ENCODE measurements at places on chromosomes 12 and 14.

DNA sequence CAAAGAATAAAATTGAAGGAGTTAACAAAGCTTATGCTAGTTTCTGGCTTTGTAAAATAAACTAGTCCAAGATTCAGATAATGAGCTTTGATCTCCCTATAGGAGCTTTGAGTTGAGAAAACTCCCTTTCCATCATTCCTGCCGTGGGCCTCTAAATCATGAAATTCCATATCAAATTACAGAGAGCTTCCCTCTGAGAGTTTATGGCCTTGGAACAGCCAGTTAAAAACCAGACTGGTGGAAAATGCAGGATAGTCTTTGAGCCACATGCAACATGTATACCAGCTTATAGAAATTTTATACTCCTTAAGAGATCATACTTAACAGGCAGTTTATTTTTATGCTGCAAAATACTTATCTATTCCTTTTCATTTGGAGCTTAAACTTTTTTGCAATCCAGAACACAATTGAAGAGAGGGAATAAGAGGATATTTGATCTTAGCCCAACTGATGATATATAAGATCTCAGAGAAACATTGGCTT, 175.8 kb upstream of the ATP2B1 start:
- DNase-seq, result no peak

GRCh38 chr12:56635806-56636674, 5.9 kb upstream of the BAZ2A start:
- peak; percentile 93 for DNase-seq

- DNase-seq, result no peak
Observed at GRCh38 chr12:54126029-54126695, 62.6 kb downstream of the SMUG1 start.

DNA sequence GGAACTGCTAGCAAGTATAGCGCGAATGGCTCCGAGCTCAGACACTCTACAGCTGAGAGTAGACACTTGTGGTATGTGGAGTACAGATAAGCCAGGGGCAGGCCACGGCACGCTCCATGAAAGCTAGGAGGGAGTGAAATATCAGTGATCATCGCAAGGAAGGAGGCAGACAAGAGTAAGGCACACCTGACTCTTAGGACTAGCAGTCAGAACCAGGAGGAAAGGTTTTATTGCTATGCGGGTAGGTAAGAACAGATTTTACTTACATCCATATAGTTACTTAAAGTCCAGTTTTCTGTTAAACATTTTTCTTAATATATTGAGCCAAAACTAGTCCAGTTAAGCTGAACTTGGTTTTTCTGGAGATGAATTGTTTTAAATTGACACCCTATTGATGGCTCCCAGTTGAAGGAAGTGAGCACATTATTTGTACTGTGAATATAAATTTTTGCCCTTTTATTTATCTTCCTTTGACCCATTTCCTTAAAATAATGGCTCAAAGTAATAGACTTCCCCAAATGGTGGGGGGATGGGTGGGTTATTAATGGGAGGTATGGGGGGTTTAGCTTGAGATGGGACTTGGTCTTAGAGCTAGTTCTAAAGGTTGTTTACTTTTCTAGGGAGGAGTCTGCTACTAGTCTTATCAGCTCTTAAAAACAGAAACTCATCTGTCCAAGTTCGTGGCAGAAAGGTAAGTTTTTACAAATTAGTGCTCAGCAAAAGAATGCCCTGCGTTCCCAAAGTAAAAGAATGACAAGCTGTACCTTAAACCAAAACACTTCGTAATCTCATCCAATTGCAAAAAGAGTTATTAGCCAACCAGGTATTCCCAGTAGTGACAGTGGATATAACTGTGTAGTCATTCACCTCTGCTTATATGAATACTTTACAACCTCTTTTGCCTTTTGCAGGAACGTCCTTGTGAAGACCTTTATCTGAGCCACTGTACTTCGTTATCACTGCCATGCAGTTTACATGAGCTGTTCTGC, 5.8 kb downstream of the HNRNPA1 start:
- no peak for DNase-seq

GRCh38 chr14:36224176-36224575, 47.7 kb upstream of the PTCSC3 start:
- no peak for DNase-seq

- DNase-seq, result no peak
Observed at GRCh38 chr14:33566082-33566481, 384.8 kb downstream of the EGLN3 start.

GRCh38 chr12:132711080-132711843, 620 bp downstream of the PGAM5 start:
- no peak for DNase-seq

- no peak for DNase-seq
Observed at GRCh38 chr14:64758025-64758521, 53.8 kb downstream of the PLEKHG3 start.

- DNase-seq, result no peak
Observed at GRCh38 chr12:4771960-4772566, 51.9 kb downstream of the GALNT8 start.

DNA sequence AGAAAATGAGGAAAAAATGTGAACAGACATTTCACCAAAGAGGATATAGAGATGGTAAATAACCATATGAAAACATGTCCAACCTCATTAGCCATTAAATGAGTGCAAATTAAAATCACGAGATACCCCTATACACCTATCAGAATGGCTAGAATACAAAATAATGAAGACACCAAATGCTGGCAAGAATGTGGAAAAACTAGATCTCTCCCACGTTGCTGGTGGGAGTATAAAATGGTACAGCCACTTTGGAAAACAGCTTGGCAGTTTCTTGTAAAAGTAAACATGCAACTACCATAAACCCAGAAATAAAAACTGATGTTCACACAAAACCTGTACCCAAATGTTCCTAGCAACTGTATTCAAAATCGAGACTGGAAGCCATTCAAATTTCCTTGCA, 38.3 kb upstream of the TCL1B start:
- no peak for DNase-seq

DNA sequence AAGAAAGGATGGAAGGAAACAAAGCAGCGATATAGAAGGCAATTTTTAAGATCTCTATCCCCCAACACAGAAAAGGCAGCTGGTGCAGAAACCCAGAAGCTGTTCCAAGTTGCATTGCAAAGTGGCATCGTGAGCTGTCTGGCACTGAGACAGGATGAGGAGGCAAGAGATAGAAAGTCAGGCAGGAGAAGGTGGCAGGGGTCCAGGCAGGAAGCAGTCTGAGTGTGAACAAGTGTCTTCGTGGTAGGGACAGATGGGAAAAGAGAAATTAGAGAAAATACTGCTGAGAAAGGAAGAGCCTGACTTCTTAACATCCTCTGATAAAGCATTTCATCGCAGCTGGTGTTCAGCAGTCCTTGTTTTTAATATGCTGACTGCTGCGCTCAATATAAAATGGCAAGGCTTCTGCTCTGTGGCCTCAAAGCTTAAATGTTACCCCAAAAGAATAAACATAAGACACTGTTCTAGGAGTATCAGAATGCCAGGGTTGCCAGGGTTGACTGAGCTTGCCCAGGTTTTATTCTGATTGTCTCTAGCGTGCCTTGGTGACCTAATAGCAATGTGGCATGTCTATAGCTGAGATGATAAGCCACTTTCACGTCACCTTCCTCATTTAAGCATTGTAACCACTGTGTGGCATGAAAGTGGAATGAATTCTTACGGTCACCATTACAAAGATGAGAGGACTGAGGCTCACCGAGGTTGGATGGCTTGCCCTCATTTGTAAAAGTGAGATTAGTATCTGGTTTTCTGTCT, 397.6 kb downstream of the NUAK1 start:
- DNase-seq, result peak; percentile 69

DNA sequence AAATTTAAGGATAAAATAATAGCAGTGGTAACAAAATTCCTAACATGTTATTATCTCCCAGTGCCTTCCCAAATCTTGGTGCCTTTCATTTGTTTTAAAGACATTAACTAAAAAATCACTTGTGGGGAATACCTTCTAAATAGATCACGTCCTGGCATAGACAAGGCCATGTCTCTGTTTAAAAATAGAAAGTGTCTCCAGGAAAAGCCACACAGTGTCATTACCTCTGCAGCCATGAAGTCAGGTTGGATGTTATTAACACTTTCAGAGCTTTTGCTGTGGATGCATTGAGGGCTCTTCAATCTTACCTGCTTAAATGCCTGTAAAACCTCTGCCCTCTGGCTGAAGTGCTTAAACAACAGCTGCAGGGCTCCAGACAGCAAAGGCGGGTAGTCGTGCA, 211.1 kb downstream of the ITPR2 start:
- DNase-seq, result no peak
